ENCODE measurements at places on chromosomes 2 and 18.

- DNase-seq, result no peak
Measured at GRCh38 chr2:221529943-221530652, 42.0 kb downstream of the EPHA4 start.

- DNase-seq, result no peak
Measured at GRCh38 chr2:219289195-219289536, 10.0 kb downstream of the DNAJB2 start.

DNA sequence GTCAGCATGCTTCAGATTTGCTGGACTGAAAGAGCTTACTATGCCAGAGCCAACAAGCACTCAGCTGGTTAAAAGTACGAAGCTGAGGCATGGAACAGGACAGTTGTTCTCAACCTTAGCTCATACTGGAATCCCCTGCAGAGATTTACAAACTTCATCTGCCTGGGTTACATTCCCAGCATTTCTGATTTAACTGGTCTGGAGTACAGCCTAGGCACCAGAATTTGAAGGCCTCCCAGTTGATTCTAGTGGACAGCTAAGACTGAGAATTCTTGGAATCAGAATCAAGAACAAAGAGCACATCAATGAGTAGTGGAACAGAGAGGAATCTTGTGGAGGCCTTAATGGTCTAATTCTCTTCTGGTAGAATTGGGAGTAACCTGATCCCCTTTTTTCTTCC is 298.2 kb upstream of the NXPH2 start:
- DNase-seq, result no peak

GRCh38 chr2:8794923-8795825 is 42.2 kb downstream of the KIDINS220 start:
- DNase-seq, result no peak

Measured in GM06990 (cell line).